Renal cortical epithelial cell (primary cell): ENCODE measurements at places on chromosomes 4 and X. TPM values are rescaled to one million over a fixed set of nuclear protein-coding genes. Genes with fewer than 3 reads are reported as not detected.

DNA sequence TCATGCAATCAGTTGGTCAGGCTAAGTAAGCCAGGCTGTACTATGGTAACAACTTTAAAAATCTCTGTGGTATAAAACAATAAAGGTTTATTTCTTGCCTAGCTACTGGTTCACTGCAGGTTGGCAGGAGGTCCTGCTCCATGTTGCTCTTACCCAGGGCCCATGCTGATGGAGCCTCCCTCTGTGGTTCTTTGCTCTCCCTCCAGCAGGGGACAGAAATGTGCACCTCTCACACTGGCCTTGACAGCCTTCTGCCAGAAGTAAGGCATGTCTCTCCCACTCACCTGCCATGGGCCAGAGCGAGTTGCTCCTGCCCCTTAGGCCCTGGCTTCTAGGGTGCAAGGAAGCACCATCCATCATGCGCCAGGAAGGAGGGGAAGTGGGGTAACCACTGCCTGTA, 31.1 kb downstream of the CLDN22 start:
- DNase-seq, result no peak

DNA sequence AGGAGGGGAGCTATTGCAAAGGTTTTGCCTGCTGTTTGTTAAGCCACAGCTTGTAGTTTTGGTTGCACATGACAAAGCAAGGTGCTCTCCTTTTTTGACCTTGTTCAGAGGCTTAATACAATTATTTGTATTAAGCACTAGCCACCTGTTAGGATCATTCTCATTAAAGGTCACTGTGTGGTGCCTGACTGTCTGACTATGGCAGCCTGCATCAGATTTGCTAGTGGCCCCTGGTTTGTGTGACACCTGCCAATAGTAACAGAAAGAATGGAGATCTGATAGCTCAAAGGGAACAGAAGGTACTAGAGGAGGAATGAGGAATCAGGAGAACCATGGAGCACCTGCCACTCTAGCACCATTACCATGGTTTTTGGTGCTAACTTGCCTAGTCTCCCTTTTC, 102.5 kb downstream of the POLA1 start:
- no peak for DNase-seq

DNA sequence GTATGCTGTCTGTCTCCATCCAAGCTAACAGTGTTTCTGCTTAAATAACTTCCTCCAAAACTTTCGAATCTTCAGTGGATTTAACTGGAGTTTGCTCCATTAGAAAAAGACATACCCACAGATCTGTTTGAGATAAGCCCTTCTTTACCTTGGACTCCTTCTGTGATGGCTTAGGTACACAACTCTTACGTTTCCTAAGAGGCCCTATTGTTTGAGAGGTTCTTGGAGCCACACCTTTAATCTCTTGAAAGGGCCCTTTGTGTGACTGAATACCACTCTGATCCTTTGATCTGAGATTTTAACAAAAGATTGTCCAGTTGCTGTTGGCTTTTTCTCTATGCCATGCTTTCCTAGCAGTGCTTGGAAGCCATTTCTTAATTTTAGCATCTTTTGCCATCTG, 92.5 kb downstream of the AKAP4 start:
- DNase-seq, result no peak

- peak; percentile 83 for DNase-seq
These were observed 64.6 kb downstream of the KDM6A start for GRCh38 chrX:44937606-44938005.

DNA sequence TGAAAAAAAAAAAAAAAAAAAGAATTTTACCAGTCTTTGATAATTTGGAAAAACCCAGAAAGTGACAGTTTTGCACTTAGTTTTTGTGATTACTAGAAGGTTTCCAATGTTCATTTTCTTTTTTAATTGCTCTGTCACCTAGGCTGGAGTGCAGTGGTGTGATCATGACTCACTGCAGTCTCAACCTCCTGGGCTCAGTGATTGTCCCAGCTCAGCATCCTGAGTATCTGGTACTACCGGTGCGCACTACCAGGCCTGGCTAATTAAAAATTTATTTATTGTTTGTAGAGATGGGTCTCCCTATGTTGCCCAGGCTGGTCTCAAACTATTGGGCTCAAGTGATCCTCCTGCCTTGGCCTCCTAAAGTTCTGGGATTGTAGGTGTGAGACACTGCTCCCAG, 3.3 kb downstream of the NUDT9 start:
- peak; percentile 7 for DNase-seq

Gene WDR17
- total RNA-seq, result 0.87 and 5.5 TPM in 2 replicates

- DNase-seq, result no peak
These were observed 67.4 kb downstream of the TNIP2 start for GRCh38 chr4:2688697-2689096.

GRCh38 chrX:53261355-53261972, 19.9 kb downstream of the IQSEC2 start:
- no peak for DNase-seq

- DNase-seq, result peak; percentile 15
These were observed 877 bp downstream of the GPRASP1 start for GRCh38 chrX:102652031-102652688.

Gene TMEM154
- total RNA-seq, result 8.3 and 20.3 TPM in 2 replicates

DNA sequence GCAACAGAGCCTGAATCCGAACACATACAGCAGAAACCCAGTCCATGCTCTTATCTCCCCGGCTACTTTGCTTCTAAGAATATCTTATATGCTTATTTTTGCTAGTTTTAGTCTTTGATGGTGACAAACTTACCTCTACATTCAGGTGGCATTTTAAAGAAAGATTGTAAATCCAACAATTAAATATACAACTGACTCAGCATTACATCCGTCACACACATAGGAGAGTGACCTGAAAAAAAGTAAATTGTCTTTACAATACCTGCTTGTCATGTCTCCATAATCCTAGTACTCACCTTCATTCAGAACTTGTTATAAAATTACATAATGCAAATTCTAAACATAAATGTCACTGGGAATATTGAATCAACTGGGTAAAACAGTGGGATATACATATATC, 30.6 kb upstream of the BMP3 start:
- no peak for DNase-seq

DNA sequence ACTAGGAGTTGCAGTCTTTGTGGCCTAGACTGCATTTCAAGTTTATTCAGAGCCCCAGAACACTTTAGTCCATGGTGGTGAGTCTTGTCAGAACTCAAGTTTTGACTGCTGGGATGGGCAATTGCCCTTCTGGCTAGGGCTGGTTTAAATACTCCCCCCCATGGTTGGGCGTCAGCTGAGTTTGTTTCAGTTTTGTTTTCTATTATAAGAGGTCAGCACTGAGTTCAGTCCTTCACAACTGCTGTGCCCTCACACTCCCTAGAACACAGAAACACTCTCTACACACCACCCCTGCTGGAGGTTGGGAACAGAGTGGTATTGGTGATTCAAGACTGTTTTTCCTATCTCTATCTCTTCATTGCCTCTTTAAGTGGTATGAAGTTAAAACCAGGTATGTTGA, 217.0 kb downstream of the GUCY2F start:
- DNase-seq, result no peak

Gene GPR101
- not detected in 2 replicates for total RNA-seq

- DNase-seq, result peak; percentile 0
These were observed 292.5 kb upstream of the DCAF8L1 start for GRCh38 chrX:28273736-28274135.

- peak; percentile 90 for DNase-seq
These were observed 110.3 kb downstream of the UBE2NL start for GRCh38 chrX:143994206-143994605.

- DNase-seq, result no peak
These were observed 99.0 kb upstream of the DUSP21 start for GRCh38 chrX:44744799-44745198.

Gene OPHN1
- 12.5 and 13.9 TPM in 2 replicates for total RNA-seq

Gene NDNF
- not detected in 2 replicates for total RNA-seq

DNA sequence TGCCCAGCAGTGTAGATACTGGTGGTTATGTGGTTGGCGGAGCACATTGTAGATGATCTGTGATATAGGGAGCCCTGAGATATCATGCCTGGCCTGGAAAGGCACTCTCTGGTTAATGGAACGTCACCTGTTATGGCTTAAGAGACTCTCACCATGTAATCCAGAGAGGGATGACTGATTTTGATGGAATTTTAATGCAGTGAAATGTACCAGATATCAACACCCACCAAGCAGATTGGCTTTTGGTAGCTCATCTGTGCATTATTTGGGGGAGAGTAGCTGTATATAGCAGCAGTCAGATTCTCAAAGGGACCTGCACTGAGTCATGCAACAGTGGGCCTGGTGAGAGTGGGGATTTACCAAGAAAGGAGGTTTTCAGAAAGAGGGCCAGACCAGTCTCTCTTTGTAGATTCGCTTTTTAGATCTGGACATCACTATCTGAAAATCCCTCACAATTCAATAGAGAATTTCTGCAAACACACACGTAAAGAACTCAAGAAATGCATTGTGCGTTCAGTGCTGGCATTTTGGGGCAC, 17.3 kb downstream of the TSC22D3 start:
- no peak for DNase-seq

Gene FAM9C
- total RNA-seq, result not detected in 2 replicates
